GM23338 (cell line): ENCODE measurements at places on chromosomes 7 and 10. TPM values are rescaled to one million over a fixed set of nuclear protein-coding genes. Genes with fewer than 3 reads are reported as not detected.

The AKR1B1 gene
- total RNA-seq: 132 and 153 TPM in 2 replicates

GRCh38 chr7:139714163-139714901 lies 63.5 kb downstream of the HIPK2 start:
- DNase-seq: no peak

GRCh38 chr7:146479040-146479439 lies 362.4 kb downstream of the CNTNAP2 start:
- no peak for DNase-seq

DNA sequence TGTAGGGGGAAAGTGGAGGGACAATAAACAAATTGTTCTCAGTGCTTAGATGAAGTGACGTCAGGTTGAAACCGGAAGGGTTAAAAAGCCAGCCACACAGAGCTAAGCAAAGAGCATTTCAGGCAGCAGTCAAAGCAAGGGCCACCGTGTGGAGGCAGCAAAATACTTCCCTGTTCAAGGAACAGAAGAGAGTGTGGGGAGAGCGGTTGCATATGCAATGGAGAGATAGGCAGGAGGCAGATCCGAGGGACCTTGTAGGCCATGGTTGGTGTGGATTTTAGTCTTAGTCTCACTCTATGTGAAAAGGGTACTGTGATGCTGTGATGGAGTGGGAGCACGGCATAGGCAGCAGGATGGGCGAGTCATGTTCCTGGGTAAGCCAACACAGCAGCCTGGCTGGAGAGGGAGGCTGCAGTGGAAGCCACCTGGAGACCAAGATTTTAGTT lies 3.8 kb upstream of the STN1 start:
- peak; percentile 62 for DNase-seq

- DNase-seq: no peak
These were observed 101.5 kb downstream of the JCAD start for GRCh38 chr10:29957907-29958331.
